H1 (cell line): ENCODE measurements at places on chromosomes 12 and 14.

DNA sequence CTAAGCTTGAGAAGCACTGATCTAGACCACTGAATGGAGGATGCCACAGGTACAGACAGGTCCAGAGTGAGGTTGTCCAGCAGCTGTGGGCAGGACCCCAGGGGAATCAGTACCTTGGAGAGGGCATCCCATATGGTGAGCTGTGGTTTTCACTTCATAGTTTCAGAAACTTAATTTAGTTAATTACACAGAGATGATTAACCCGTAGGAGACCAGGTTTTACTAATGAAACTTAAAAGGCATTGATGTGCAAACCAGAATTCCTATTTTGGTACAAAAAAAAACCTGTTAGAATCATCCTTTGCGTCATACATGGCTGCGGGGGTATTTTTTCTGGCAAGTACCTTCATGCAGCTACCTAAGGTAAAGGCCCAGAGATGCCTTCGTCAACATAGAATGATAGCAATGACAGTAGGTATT is 159.3 kb downstream of the DACT1 start:
- H3K27ac ChIP-seq, result no peak overlapping the region
- H3K36me3 ChIP-seq, result no peaks in the 10 kb centered on the region
- no peak for DNase-seq
- no peak overlapping the region for H3K4me3 ChIP-seq
- no peaks in the 10 kb centered on the region for H3K4me1 ChIP-seq
- H3K27me3 ChIP-seq, result no peaks in the 10 kb centered on the region

DNA sequence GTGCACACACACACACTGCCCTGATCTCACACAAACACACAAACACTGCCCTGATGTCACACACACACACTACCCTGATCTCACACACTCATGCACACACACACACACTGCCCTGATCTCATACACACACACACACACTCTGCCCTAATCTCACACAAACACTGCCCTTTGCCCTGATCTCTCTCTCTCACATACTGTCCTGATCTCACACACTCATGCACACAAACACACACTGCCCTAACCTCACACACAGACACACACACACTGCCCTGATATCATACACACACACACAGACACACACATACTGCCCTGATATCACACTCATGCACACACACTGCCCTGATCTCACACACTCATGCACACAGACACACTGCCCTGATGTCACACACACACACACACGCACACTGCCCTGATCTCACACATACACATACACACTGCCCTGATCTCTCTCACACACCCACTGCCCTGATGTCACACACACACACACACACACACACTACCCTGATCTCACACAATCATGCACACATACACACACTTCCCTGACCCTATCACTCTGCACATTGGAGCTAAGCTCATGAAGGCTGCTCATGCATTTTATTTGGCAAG is 97.6 kb upstream of the DIO3 start:
- no peak overlapping the region for H3K4me3 ChIP-seq
- no peaks in the 10 kb centered on the region for H3K36me3 ChIP-seq
- H3K4me1 ChIP-seq, result no peaks in the 10 kb centered on the region
- H3K27me3 ChIP-seq, result peaks cover 34% of the 10 kb centered on the region

- no peaks in the 10 kb centered on the region for H3K4me1 ChIP-seq
- H3K36me3 ChIP-seq, result no peaks in the 10 kb centered on the region
- no peaks in the 10 kb centered on the region for H3K27me3 ChIP-seq
- DNase-seq, result no peak
- no peak overlapping the region for H3K27ac ChIP-seq
- no peak overlapping the region for H3K4me3 ChIP-seq
Observed at GRCh38 chr14:34368115-34368970, 93.7 kb downstream of the SPTSSA start.

- H3K4me1 ChIP-seq, result peaks cover 6% of the 10 kb centered on the region; the same call in 1 of the 2 replicates
- no peaks in the 10 kb centered on the region for H3K36me3 ChIP-seq
- no peaks in the 10 kb centered on the region; the same call in none of the 2 replicates for H3K27me3 ChIP-seq
- peak overlapping the region; percentile 34; the same call in 1 of the 2 replicates for H3K4me3 ChIP-seq
- DNase-seq, result peak; percentile 76
Observed at GRCh38 chr12:113587720-113588119, 116.0 kb upstream of the LHX5 start.

DNA sequence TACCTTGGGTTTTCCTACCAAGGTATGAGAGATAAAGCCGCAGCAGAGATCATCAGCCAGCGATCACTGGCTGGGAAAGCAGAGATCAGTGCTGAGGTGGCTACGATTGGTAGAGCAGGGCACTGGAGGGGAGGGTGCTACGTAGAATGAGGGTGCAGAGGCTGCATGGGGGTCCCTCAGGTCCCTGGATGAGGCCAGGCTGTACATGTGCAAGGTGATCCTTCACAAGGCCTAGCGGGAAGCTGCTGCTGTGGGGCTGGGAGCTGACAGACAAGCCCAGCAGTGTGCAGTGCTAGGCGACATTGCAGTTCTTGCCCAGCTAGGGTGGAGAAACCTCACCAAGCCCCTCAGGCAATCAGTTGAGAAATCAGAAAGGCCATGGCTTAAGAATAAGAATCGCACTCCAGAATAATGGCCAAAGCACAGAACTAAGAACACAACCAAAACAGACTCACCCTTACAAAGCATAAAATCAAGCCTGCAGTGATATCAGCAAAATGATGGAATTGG is 37.2 kb upstream of the GPR132 start:
- no peaks in the 10 kb centered on the region for H3K27me3 ChIP-seq
- no peaks in the 10 kb centered on the region for H3K36me3 ChIP-seq
- no peaks in the 10 kb centered on the region for H3K4me1 ChIP-seq
- H3K27ac ChIP-seq, result no peak overlapping the region
- DNase-seq, result no peak
